Upper lobe of right lung (tissue), 1 donor: ENCODE measurements at places on chromosomes 1 and 21.

DNA sequence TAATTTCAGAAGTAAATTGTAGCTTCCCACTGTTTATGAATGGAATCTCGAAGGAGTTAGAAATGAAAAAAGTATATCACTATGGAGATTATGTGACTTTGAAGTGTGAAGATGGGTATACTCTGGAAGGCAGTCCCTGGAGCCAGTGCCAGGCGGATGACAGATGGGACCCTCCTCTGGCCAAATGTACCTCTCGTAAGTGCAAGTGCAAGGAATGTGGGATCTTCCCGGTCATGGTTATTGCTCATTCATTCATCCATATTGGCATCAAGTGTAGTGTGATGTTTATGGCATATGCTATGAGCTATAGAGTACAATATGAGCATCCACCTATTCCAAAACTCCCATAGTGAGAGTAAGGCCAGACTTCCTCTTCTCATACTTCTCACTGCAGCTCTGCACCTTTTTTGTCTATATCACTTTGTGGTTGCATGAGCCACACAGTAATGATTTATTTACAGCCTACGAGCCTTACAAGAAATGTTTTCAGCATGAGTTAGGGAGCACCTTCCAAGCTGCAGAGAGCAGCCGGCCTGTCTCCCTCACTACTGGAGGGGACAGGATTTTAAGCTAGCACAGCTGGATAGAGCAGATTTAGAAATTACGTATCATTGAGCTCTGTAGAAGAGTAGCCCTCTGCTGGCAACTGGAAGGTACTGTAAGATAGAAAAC lies 24.9 kb upstream of the CR1L start:
- DNase-seq: no peak

DNA sequence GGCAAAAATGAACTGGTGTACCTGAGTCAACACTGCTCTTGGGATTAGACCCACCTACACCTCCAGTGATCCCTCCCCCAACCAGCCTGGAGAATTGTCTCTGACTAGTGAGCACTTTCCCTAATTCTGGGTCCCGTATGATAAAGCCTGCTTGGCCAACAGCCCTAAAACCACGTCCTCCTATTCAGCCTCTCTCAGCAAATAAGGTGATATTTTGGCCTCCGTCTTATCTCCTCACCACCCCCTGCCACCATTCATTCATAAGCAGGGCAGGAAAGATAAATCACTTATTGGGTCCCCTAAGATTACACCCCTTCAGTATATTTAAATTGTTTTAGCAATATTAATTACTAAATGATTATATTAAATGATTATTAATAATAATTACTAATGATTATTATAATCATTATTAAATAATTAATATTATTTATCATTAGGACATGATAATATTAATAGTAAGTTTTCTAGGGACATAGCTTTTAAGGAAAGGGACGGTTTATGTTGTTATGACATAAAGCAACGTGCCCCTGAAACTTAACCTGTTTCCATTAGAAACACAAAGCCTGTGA lies 108.0 kb downstream of the DUSP10 start:
- DNase-seq: no peak

- no peak for DNase-seq
These were observed 413.3 kb downstream of the PRDM2 start for GRCh38 chr1:14113271-14113670.

GRCh38 chr1:89609781-89610456 lies 23.0 kb upstream of the LRRC8C start:
- no peak for DNase-seq

GRCh38 chr1:168138134-168138533 lies 1.4 kb upstream of the GPR161 start:
- DNase-seq: no peak

- DNase-seq: no peak
These were observed 116.3 kb downstream of the DAB1 start for GRCh38 chr1:57307392-57308170.

GRCh38 chr1:29473161-29473855 lies 237.0 kb downstream of the PTPRU start:
- no peak for DNase-seq

DNA sequence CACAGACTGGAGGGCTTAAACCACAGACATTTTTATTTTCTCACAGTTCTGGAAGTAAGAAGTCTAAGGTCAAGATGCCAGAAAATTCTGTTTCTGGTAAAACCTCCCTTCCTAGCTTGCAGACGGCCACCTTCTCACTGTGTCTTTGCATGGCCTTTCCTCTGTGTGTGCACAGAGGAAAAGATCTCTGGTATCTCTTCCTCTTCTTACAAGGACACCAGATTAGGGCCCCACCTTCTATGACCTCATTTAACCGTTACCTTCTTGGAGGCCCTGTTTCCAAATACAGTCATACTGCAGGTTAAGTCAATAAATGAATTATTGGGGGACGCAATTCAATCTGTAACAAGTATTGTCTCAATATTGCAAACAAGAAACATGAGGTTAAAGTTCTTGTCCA lies 63.0 kb upstream of the PRDX6 start:
- no peak for DNase-seq

- DNase-seq: no peak
These were observed 83.2 kb upstream of the USP24 start for GRCh38 chr1:55298167-55298894.

GRCh38 chr21:34604556-34604955 lies 10.4 kb downstream of the RCAN1 start:
- no peak for DNase-seq

DNA sequence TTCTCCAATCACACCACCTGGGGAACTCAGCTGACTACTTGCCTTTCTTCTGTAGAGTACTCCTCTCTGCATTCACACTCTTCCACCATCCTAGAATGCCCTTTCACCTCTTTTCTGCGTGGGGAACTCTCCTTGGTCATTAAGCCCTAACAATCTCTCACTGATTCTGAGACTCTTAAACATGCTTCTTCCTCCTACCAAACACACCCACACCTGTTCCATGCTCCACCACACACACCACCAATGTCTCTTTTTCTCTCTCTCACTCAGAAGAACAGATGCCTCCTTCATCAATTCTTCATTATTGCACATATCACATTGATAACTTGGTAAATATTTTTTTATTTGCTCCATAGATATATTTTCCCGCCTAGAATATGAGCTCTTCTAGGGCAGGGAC lies 53.6 kb downstream of the WARS2 start:
- DNase-seq: no peak

GRCh38 chr1:94753171-94753972 lies 66.8 kb upstream of the SLC44A3 start:
- no peak for DNase-seq

- DNase-seq: no peak
These were observed 74.2 kb upstream of the MACF1 start for GRCh38 chr1:39130325-39130724.

GRCh38 chr1:229027158-229027557 lies 243.8 kb upstream of the RAB4A start:
- DNase-seq: no peak
